ENCODE measurements at places on chromosomes 5 and 9.

DNA sequence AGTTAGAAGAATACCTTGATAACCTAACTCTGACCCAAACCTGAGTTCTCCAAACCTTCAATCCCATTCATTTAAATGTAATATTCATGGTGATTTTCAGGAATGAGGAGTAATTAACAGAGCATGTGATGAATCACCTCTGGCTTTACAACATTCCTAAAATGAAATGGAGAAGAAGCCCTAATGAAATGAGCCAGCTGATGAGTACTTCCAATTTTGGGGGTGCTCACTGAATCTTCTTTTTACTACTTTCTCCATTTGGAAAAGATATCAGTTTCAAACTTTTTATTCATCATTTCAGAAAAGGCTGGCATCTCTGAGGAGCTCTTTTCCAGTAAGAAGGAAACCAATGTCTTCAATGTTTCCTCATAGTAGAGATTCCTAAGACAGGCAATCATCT is 2.9 kb upstream of the SPINK5 start:
- no peak for DNase-seq

DNA sequence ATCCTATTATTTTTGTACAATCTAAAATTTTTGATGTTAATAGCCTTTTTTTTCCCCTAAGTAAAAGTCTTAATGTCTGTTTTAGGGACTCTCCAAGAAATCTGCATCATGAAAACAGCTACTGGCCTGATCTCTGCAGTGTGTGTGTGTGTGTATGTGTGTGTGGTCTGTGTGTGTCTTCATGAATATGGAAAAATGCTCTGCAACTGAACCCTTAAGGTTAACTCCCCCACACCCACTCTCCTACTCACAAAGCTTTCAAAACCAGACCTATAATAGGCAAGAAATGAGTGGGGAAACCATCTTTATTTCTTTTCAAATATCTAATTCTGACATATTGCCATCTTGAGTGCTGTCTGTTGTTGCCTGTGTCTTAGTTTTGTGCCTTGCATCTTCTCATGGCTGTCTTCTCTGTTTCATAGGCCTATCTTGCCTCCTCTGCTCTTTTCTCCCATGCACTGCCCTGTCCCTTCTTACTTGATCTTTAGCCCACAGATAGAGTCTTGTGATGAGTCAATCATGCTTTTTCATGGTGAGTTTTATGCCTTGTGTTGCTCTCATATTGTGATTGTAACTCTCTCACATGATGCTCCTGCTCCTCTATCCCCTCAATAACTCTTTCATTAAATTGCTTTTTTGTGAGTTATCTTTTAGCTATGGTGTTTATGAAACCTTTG is 68.3 kb downstream of the CHSY3 start:
- no peak for DNase-seq

GRCh38 chr5:157369507-157369906 is 90.5 kb upstream of the NIPAL4 start:
- no peak for DNase-seq

- no peak for DNase-seq
These were observed 105.5 kb upstream of the LMX1B start for GRCh38 chr9:126508171-126508591.

- no peak for DNase-seq
These were observed 289.6 kb upstream of the ADAMTSL1 start for GRCh38 chr9:18184401-18184800.
